ENCODE measurements at places on chromosomes 16 and 17. TPM values are rescaled to one million over a fixed set of nuclear protein-coding genes. Genes with fewer than 3 reads are reported as not detected.
A peak's percentile ranks its signal among the peaks of the same experiment; 100 is the strongest.

- H3K4me3 ChIP-seq = peak overlapping the region; percentile 93
- H3K36me3 ChIP-seq = no peaks in the 10 kb centered on the region
- no peak overlapping the region for H3K27ac ChIP-seq
- peaks cover 27% of the 10 kb centered on the region for H3K4me1 ChIP-seq
Observed at GRCh38 chr16:88453611-88454522, 787 bp downstream of the ZFPM1 start.

DNA sequence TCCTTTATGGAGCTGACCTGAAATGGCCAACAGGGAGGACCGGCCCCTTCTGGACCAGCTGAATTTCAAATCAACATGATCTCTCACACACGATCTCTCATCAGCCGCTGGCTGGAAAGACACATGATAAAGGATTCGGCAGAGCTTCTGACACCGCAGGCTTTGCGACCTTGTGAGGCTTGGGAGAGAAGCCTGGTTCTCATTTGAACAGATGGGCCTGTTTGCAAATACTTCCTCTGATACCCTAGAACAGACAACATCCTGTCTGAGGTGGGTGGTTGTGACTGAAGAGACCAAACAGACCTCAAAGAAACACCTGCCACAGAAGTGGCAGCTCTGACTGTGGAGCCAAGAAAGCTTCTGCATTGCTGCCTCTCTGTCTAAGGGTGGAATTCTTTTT is 77.9 kb upstream of the SDK2 start:
- H3K36me3 ChIP-seq = no peaks in the 10 kb centered on the region
- H3K27ac ChIP-seq = no peak overlapping the region
- no peak overlapping the region for H3K4me3 ChIP-seq
- no peaks in the 10 kb centered on the region for H3K4me1 ChIP-seq

Gene GNG13
- total RNA-seq = not detected

Gene KRTAP16-1
- not detected for total RNA-seq

GRCh38 chr17:49932138-49932723 is 36.8 kb upstream of the DLX4 start:
- H3K27ac ChIP-seq = no peak overlapping the region
- H3K27me3 ChIP-seq = 0 out of 2 replicates have a peak, but pooled peaks cover 3% of the 10 kb centered on the region
- H3K36me3 ChIP-seq = no peaks in the 10 kb centered on the region
- no peak overlapping the region for H3K4me3 ChIP-seq

DNA sequence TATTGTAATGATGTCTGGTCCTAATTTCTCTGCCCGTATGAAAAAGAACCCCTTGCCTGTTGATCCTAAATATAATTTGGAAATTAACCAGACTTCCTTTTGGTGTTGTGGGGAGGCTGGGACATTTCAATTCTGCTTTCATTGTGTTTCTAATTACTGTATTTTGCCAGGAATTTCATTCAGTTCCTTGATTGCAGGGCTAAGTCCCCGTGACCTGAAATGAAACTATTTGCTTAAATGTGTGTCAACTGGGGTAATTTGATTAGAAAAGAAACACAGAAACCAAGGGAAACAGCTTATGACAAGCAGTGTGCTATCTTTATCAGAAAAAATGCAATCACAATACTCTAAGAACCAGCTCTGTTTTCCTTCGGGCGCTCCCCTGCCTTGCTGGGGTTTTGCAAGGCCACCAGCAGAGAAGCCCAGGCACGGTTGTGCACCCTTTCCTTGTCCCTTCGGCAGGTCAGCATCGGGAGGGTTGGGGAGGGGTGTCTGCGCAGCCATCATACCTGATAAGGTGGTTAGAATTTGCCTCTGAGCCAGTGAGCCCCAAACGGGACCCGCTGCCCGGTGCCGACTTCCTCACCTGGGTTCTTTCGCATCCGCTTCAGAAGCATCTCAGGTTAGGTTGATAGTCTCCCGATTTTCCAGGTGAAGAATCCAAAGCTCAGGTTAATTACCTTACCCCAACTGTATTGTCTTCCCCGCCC is 19.4 kb downstream of the KLHL36 start:
- H3K36me3 ChIP-seq = no peaks in the 10 kb centered on the region
- no peaks in the 10 kb centered on the region for H3K27me3 ChIP-seq
- H3K27ac ChIP-seq = no peak overlapping the region
- H3K4me1 ChIP-seq = peaks cover 4% of the 10 kb centered on the region

DNA sequence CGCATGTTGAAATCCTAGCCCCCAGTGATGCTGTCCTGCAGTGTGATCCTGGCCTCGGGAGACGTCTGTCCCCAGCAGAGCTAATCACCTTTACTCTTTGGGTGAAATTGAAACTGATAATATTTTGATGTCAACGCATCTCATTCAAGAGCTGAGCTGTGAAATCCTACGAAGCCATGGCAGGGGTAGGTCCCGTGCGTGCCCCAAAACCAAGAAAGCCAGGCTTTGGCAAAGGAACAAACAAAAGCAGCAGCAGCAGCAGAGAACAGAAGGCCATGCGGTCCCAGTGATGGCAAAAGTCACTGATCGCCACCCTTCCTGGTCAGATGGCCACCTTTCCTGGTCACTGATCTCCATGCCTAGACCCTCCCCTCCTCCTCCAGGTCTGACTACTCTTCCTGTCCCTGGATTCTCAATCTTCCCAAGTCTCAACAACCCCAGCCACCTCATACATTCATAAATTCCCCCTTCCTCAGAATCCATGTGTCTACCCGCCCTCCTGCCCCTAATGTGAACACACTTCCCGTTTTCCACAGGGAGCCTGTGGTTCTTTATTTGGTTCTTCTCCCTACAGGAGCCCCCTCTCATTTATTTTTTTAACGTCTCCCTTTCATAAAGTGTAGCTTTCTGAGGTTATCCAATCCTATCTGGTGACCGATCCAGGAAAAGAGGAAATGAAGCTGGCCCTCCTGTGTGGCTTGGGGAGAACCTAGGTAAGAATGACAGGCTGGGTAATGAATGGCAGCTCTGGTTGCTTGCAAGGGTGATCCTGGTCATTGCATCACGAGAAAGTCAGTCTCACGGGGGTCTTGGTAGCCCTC is 50.3 kb downstream of the CPPED1 start:
- H3K4me1 ChIP-seq = no peaks in the 10 kb centered on the region
- no peaks in the 10 kb centered on the region for H3K36me3 ChIP-seq
- H3K4me3 ChIP-seq = no peak overlapping the region
- DNase-seq = no peak
- no peaks in the 10 kb centered on the region for H3K27me3 ChIP-seq
- no peak overlapping the region for H3K27ac ChIP-seq

GRCh38 chr17:47934856-47935255 is 6.5 kb upstream of the PNPO start:
- peak; percentile 39 for DNase-seq
- H3K27ac ChIP-seq = peak overlapping the region; percentile 73
- no peaks in the 10 kb centered on the region for H3K27me3 ChIP-seq
- no peak overlapping the region for H3K4me3 ChIP-seq
- no peaks in the 10 kb centered on the region for H3K36me3 ChIP-seq

Gene PRAC1
- not detected for total RNA-seq

- DNase-seq = no peak
- peak within 1 kb of the TSS; percentile 85 for H3K4me3 ChIP-seq
- H3K27ac ChIP-seq = peak within 1 kb of the TSS; percentile 92
- H3K27me3 ChIP-seq = no peaks in the 10 kb centered on the region
- H3K36me3 ChIP-seq = no peaks in the 10 kb centered on the region
- H3K4me1 ChIP-seq = peaks cover 28% of the 10 kb centered on the region
Observed at GRCh38 chr16:2214719-2214968, at the start of gene PGP. PGP (minus strand) TSS chr16:2214840; CDS start chr16:2214777, 63 bp downstream.

Gene SPSB3
- total RNA-seq = 58.2 TPM

GRCh38 chr17:70366386-70366785 is 197.1 kb downstream of the KCNJ2 start:
- no peak for DNase-seq
- H3K27me3 ChIP-seq = peaks cover 9% of the 10 kb centered on the region
- H3K27ac ChIP-seq = no peak overlapping the region
- H3K36me3 ChIP-seq = no peaks in the 10 kb centered on the region
- H3K4me3 ChIP-seq = no peak overlapping the region

Gene DYNC1LI2
- total RNA-seq = 92.7 TPM

Gene KRT36
- total RNA-seq = not detected

DNA sequence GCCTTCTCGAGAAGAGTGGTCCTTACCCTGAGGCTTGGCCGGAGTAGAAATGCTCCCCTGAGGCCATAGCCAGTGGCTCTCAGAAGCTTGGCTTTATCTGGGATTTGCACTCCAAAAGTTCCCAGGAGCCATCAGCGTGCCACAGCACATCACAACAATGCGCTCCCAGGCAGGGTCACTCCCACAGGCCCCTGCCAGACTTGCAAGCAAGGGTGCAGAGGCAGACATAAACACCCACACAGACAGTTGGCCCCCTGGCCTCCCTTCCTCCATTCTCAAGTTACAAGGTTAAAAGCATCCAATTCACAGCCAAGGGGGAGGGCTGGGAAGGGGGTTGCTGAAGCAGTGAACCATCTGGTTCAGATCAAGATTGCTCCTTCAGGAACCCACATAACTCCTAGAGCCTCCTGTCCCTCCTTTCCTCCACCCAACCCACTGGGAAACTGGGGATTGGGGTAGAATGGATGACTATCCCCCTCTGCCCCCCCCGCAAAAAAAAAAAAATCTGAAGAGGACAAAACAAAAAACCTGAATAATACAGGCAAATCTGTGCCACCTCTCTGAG is 1.8 kb downstream of the ST3GAL2 start:
- H3K4me3 ChIP-seq = no peak overlapping the region
- H3K4me1 ChIP-seq = 0 out of 2 replicates have a peak, but pooled peaks cover 6% of the 10 kb centered on the region
- H3K27me3 ChIP-seq = no peaks in the 10 kb centered on the region

Gene CRHR1
- total RNA-seq = not detected

DNA sequence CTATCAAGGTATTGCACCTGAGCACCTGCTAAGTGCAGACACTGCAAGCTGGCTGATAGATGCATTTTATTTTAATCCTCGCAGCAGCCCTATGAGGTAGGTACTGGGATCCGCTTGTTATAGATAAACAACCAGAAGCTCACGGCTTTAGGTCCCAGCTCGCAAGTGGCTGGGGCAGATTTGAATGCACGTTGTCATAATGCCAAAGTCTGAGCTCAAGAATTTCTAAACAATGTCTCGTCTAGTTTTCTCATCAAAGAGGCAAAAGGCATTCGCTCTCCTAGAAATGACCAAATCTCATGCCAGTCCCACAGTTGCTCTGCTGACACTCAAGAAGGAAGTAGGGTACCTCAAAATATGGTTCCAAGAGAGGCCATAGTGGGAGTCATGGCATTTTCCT is 20.5 kb downstream of the SOX9 start:
- no peak overlapping the region for H3K4me3 ChIP-seq
- H3K36me3 ChIP-seq = no peaks in the 10 kb centered on the region
- H3K27me3 ChIP-seq = no peaks in the 10 kb centered on the region
- no peak overlapping the region for H3K27ac ChIP-seq

Gene SBK1
- total RNA-seq = 18.4 TPM

Gene RNF135
- total RNA-seq = 23.4 TPM

DNA sequence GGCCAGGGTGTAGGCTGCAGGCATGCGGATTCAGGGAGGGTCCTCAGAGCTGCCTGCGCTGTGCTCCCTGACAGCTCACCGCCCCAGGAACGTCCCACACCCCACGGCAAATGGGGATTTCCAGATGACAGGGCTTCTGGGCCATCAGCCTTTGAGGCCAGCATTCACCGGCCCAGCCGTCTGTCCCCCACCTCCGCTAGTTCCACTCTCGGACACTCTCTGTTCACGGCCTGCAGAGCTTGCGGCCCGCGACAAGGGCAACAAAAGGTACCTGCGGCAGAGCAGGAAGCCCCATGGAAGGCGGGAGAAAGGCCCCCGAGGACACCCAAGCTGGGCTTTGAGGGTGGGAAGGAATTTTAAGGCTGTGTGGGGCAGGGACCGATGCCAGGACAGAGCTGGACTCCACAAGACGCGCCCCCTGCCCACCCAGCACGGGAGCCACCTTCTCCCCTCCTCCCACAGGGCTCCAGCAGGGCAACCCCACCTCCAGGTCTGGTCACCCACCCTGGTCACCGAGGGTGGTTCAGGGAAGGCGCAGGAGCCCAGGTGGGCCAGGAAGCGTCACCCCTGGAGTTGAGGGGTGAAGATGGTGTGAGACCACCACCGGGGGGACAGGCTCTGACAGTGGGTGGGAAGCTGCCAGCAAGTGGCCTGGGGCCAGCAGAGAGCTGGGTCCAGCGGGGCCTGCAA is 5.6 kb upstream of the CYBA start:
- DNase-seq = no peak
- H3K4me3 ChIP-seq = no peak overlapping the region
- no peaks in the 10 kb centered on the region for H3K36me3 ChIP-seq
- H3K27ac ChIP-seq = no peak overlapping the region
- H3K4me1 ChIP-seq = 0 out of 2 replicates have a peak, but pooled peaks cover 3% of the 10 kb centered on the region

Gene CBX8
- 14.2 TPM for total RNA-seq

DNA sequence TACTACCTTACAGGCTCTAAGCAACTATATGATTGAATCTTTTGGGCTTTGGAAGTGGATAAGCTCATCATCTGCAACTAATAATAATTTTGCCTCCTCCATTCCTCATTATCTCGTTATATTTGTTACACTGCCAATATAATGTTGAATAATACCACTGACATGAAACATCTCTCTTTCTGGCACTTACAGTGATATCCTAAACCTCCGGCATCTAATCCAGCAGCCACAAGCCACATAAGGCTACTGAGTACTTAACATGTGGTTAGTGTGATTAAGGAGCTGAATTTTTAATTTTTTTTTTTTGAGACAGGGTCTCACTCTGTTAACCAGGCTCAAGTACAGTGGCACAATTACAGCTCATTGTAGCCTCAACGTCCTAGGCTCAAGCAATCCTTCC is 9.6 kb downstream of the CDC42EP4 start:
- H3K36me3 ChIP-seq = peaks cover 13% of the 10 kb centered on the region
- no peak for DNase-seq

GRCh38 chr17:79478051-79478461 is 132.8 kb downstream of the RBFOX3 start:
- H3K4me3 ChIP-seq = no peak overlapping the region
- no peak overlapping the region for H3K27ac ChIP-seq
- H3K4me1 ChIP-seq = no peaks in the 10 kb centered on the region
- peaks cover 90% of the 10 kb centered on the region for H3K27me3 ChIP-seq
- H3K36me3 ChIP-seq = no peaks in the 10 kb centered on the region

DNA sequence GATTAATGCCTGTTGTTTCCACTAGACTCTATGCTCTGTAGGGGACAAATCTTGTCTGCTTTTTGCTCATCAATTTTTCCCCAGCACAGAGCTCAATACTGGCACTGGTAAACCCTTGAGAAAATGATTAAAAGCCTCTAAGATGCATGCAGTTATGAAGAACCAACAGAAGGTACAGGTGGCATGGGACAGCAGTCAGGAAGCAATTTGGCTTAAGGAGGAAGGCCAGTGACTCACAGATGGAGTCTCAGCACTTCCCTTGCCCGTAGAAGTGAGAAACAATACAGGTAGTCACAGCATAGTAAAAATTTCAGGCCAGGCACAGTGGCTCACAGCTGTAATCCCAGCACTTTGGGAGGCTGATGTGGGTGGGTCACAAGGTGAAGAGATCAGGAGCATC is 504.7 kb upstream of the RBFOX1 start:
- DNase-seq = no peak
- peaks cover 5% of the 10 kb centered on the region for H3K27me3 ChIP-seq
- H3K4me3 ChIP-seq = no peak overlapping the region
- H3K27ac ChIP-seq = no peak overlapping the region

- H3K36me3 ChIP-seq = peaks cover 4% of the 10 kb centered on the region
- DNase-seq = no peak
- peaks cover 10% of the 10 kb centered on the region for H3K4me1 ChIP-seq
- no peak overlapping the region for H3K4me3 ChIP-seq
- H3K27me3 ChIP-seq = no peaks in the 10 kb centered on the region
Observed at GRCh38 chr17:1896243-1897104, 66.7 kb downstream of the RPA1 start.

- no peak overlapping the region for H3K4me3 ChIP-seq
- H3K36me3 ChIP-seq = no peaks in the 10 kb centered on the region
- H3K27ac ChIP-seq = no peak overlapping the region
- H3K27me3 ChIP-seq = no peaks in the 10 kb centered on the region
- H3K4me1 ChIP-seq = no peaks in the 10 kb centered on the region
- DNase-seq = no peak
Observed at GRCh38 chr16:81547194-81547938, 102.8 kb downstream of the CMIP start.
